ENCODE measurements at places on chromosomes 3 and 15. TPM values are rescaled to one million over a fixed set of nuclear protein-coding genes. Genes with fewer than 3 reads are reported as not detected.

GRCh38 chr3:127589600-127590281, 792 bp downstream of the TPRA1 start:
- DNase-seq, result peak; percentile 60

DNA sequence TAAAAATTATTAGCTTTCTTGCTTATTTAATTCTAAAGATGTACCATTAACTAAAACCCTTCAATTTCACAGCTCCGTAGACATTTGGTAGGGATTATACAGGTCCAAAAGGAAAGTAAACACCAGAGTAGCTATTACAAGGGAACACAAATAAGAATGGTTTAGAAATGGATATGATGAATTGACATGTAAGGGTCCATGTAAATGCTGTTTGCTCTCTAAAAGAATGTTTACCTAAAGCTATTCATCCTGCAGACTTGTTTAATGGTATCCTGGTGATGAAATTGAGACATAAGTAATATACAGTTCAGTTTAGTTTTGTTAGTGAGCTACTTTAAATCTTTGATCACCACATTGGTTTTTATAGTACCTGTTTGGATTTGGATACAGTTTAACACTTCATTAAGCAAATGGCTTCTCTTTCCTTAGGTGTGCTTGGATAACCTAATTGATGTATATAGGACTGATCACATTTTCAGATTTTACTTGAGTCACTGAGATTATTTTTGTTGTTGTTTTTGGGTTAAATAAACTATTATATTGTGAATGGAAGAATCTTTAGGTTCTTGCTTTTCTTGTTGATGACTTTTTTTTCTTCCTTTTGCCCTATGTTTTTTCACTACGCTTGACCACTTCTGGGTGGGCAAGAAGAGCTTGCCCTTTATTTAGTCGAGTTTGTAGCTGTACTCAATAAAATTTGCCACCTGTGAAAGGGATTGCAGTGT, 115.4 kb downstream of the TCF12 start:
- DNase-seq, result no peak

GRCh38 chr3:188707381-188708288, 464.1 kb upstream of the TPRG1 start:
- no peak for DNase-seq

- no peak for DNase-seq
Observed at GRCh38 chr3:103513003-103513402, 1078.2 kb downstream of the ZPLD1 start.

The GLDN gene
- 10.8 TPM for total RNA-seq

The ARHGAP11A gene
- 1.3 TPM for total RNA-seq

The SRP14 gene
- 235 TPM for total RNA-seq

The KLHL40 gene
- total RNA-seq, result 0.12 TPM

The ILDR1 gene
- 0.20 TPM for total RNA-seq
